ENCODE measurements at places on chromosomes 16 and 17.

DNA sequence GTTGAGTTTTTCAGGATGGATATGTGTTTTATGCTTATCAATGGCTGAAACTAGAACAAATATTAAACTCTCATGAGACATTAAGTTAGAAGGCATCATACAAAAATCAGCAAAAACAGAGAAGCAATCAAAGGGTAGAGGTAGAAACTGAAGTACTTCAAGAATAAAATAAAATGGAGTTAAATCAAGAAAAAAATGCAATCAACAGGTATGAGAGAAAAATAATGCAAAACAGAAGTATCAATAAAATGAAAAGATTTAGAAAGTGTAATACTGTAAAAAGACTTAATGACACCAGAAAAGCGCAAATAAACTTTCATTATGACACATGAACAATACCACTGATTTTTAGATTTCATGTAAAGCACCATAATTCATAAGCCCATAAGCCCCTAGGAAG, 112.3 kb downstream of the SKAP1 start:
- H3K27ac ChIP-seq, result no peak overlapping the region
- no peaks in the 10 kb centered on the region for H3K36me3 ChIP-seq
- H3K4me1 ChIP-seq, result peaks cover 8% of the 10 kb centered on the region
- H3K27me3 ChIP-seq, result peaks cover 3% of the 10 kb centered on the region
- DNase-seq, result no peak

GRCh38 chr16:79298894-79299799, 301.4 kb downstream of the MAF start:
- peaks cover 8% of the 10 kb centered on the region for H3K27me3 ChIP-seq
- H3K36me3 ChIP-seq, result no peaks in the 10 kb centered on the region
- H3K4me3 ChIP-seq, result peak overlapping the region; percentile 60
- DNase-seq, result no peak
- peaks cover 33% of the 10 kb centered on the region for H3K4me1 ChIP-seq

- no peaks in the 10 kb centered on the region for H3K27me3 ChIP-seq
- peak overlapping the region; percentile 92 for H3K27ac ChIP-seq
- no peak for DNase-seq
- H3K36me3 ChIP-seq, result peaks cover 5% of the 10 kb centered on the region
These were observed 1.8 kb upstream of the HELZ start for GRCh38 chr17:67246653-67247415.

DNA sequence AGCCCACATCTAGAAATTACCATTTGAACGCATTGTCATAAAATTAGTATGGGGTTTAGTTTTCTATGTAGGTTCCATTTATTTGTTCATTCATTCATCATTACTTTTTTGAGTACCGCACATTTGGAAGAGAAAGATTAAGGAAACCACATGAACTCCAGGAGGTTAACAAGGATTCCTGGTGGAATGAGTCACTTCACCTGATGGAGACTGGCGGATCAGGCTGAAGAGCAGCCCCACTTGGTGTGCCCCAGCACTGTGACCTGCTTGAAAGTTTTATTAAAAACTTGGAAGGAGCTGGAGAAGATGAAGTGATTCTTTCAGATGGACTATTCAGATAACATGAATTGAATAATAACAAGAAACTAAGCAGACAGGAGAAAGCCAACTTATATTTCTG, 293.6 kb upstream of the CDH11 start:
- H3K27ac ChIP-seq, result no peak overlapping the region
- no peaks in the 10 kb centered on the region for H3K36me3 ChIP-seq
- DNase-seq, result no peak
- H3K4me3 ChIP-seq, result no peak overlapping the region

DNA sequence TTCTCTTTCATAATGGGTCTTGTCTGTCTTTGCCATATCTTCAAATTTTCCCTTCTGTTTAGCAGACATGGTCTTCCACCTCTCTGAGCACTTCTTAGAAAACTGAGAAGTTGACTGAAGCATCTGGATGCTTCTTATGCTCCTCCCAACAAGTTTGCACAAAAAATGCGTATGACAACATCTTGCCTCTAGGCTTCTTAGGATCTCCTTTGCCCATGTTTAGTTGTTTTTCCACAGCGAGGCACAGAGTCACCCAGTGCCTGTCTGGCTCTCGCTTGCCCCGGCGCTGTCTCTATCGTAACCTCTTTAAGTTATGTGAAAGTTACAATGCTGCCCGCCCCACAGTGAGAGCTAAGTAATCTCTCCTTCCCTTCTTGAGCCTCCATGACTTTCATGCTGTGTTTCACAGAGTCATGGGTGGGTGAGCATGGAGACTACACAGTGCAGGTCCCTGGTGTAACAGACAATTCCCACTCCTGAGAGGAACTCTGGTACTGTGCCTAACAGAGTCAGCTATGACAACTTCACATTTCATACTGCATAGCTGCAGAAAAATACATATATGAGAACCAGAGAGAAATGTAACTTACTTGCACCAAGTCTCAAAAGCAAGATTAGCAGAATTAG, 195.4 kb downstream of the AATF start:
- H3K27ac ChIP-seq, result no peak overlapping the region
- H3K27me3 ChIP-seq, result no peaks in the 10 kb centered on the region
- DNase-seq, result no peak
- H3K4me3 ChIP-seq, result no peak overlapping the region
